NCI-H2107 (cell line): ENCODE measurements at places on chromosomes 11 and 22.
A peak's percentile ranks its signal among the peaks of the same experiment; 100 is the strongest.

GRCh38 chr11:1983601-1983961 is 14.1 kb downstream of the H19 start:
- no peak for DNase-seq

DNA sequence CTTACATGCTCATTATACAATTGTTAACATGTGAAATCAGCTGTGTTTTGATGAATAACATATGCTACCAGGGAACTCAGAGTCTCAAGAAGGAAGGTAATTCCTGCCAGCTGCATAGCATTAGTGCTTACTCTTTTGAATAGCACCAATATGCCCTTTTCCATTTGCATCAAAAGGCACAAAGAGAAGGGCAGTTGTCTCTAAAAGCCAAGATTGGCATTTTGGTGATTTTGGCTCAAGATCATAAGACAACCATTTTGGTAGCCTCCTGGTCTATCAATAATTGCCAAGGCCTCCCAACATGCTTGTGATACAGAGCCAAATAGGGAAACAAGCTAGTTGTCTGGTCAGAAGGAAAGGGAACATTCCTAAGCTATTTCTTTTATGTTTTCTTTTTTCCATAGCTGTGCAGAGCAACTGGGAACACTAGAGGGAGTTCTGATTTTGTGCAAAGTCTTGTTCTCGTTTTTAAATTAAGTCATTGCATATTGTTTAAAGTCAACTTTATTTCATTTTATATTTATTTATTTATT is 416.7 kb upstream of the CHORDC1 start:
- no peak for DNase-seq

DNA sequence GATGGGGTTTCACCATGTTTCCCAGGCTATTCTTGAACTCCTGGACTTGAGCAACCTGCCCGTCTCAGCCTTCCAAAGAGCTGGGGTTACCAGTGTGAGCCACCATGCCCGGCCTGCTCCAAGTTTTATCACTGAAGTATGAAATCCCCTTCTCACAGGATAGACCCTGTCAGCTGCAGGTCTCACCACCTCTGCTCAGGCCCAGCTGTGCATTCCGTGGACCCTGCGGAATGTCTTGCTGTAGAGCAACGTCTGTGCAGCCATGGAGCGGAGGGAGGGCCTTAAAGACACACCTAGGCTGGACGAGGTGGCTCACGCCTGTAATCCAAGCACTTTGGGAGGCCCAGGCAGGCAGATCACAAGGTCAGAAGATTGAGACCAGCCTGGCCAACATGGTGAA is 625.4 kb downstream of the BRD1 start:
- DNase-seq = no peak

DNA sequence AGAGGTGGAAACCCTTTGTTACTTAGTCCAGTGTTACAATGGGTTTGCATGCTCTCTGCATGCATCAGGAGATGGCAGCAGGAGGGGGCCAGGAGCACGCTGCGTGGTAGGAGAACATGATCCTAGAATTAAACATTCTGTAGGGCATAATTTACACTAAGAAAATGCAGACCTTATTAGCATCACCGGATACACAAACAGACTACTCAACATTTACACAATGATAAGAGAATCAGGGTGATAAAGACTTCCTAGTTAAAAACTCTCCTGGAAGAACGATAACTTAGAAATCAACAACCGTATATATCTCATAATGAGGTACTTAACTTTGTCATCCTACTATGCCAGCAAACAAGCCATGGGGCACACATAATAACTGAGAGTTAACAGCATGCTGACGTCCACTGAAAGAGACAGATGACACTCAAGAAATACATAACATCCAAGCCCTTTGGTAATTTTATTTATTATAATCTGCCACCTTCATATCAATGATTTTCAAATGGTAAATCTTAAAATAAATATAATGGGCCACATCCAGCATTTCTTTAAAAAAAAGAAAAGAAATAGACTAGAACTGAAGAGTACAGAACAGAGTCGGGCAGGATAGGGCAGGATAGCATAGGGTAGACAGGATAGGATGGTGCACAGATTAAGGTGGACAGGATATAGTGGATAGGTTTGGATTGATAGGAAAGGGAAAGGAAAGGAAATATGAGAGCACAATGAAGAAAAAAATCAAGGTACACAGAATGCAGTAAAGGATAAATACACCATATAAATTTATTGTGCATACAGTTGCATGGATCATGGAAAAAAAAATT is 27.5 kb downstream of the CADM1 start:
- DNase-seq = no peak

- no peak for DNase-seq
Measured at GRCh38 chr11:35029979-35030682, 108.8 kb upstream of the CD44 start.

DNA sequence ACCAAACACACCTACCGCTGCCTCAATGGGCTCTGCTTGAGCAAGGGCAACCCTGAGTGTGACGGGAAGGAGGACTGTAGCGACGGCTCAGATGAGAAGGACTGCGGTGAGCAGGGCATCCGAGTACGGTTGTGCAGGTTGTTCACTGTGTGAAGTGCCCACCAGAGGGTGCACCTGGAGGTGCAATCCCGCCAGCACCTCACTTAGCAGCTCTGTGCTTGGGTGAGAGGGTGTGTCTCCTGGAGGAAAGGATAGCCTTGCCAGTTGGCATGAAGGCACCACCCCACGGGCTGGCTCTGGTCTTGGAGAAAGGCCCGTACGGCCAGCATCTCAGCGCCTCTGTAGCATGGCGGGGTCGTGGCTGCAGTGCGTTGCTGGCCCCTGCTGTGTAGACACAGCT is 39.4 kb downstream of the ST14 start:
- DNase-seq = no peak

DNA sequence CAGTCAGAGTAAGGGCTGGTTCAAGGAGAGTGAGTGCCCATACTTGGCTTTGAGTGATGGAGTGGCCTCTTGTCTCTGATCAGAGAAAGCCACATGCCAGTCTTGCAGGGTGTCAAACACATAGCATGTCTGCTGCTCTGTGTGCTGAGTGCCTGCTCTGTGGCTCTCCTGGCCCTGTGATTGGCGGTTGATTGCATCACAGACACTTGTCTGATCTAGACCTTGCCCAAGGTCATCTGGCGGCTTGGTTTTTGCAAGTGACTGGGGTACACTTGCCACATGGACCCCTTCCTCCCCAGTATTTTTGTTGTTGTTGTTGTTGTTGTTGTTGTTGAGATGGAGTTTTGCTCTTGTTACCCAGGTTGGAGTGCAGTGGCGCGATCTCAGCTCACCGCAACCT is 10.3 kb downstream of the OSBP2 start:
- no peak for DNase-seq

DNA sequence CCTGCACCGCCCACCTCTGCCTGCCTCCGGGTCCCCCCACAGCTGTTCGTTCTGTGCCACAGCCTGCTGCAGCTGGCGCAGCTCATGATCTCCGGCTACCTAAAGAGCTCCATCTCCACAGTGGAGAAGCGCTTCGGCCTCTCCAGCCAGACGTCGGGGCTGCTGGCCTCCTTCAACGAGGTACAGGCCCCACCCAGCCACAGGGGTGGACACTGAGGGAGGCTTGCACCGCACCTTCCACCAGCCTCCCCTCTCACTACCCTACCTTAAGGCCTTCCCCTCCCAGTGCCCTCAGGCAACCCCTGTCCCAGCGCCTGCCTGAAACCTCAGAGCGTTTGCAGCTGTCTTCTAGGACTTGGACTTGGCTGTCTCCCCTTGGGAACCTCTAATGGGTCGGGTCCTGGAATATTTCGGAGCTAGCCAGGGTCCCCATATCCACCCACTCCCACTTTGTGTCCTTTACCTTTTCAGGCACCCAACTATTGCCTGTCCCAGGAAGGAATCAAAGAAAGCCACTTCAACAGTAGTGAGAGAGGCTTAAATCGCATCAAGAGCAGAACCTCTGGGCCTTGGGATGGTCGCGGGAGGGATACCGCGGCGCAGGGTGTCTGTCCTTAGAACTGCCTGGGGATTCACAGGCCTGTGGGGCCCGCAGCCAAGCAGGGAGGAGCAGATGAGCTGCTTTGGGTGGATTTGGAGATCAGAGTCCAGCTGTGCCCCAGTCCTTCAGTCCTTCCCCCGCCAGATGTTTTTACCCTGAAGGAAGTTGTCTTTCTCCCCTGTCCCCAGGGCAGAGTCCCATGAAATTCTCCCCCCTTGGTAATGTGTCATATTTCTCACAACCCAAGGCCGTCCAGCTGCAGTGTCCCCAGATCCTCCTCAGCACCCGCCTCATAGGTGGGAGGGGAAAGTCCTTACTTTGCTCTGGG is 13.3 kb downstream of the SLCO2B1 start:
- no peak for DNase-seq

- DNase-seq = no peak
Measured at GRCh38 chr11:532527-532985, 2.8 kb downstream of the HRAS start.

GRCh38 chr22:37681556-37682049 is 4.5 kb upstream of the NOL12 start:
- DNase-seq = no peak

GRCh38 chr11:64652586-64653387 is 61.8 kb downstream of the SLC22A12 start:
- DNase-seq = peak; percentile 44

- no peak for DNase-seq
Measured at GRCh38 chr11:94708642-94709041, 59.5 kb upstream of the AMOTL1 start.

- no peak for DNase-seq
Measured at GRCh38 chr11:111001081-111001430, 244.5 kb upstream of the POU2AF2 start.

GRCh38 chr22:42644422-42645340 is 4.3 kb upstream of the ATP5MGL start:
- DNase-seq = no peak

DNA sequence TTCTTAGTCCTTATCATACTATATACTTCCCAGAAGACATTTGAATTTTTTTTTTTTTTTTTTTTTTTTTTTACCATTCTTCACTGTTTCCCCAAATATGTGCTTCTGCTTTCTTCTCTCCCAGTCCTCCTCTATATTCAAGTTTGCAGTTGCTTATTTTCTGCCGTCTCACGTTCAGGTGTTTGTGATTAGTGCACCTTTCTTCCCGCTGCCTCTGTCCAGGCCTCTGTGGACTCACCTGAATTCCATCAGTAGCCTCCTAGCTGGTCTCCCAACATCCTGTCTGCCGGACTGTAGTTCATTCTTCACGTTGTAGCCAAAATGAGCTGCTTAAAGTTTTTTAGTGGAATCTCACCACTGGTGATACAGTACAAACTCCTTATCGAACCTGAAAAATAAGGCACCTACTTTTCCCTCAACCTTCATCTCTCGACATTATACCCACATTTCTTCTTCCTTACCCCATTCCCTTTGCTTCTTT is 795 bp upstream of the MSANTD4 start:
- no peak for DNase-seq

- DNase-seq = no peak
Measured at GRCh38 chr22:49867303-49868265, 13.9 kb downstream of the ZBED4 start.

GRCh38 chr22:20625270-20625669 is 117.9 kb downstream of the MED15 start:
- no peak for DNase-seq

DNA sequence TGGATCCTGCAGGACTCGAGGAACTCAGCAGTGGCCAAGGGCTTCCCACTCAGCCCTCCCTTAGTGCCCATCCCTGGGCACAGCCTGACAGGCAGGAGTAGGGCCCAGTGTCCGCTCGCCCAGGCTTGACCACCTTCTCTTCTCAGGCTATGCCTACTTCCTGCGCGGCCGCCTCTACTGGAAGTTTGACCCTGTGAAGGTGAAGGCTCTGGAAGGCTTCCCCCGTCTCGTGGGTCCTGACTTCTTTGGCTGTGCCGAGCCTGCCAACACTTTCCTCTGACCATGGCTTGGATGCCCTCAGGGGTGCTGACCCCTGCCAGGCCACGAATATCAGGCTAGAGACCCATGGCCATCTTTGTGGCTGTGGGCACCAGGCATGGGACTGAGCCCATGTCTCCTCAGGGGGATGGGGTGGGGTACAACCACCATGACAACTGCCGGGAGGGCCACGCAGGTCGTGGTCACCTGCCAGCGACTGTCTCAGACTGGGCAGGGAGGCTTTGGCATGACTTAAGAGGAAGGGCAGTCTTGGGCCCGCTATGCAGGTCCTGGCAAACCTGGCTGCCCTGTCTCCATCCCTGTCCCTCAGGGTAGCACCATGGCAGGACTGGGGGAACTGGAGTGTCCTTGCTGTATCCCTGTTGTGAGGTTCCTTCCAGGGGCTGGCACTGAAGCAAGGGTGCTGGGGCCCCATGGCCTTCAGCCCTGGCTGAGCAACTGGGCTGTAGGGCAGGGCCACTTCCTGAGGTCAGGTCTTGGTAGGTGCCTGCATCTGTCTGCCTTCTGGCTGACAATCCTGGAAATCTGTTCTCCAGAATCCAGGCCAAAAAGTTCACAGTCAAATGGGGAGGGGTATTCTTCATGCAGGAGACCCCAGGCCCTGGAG is 3.3 kb upstream of the SMARCB1 start:
- no peak for DNase-seq

DNA sequence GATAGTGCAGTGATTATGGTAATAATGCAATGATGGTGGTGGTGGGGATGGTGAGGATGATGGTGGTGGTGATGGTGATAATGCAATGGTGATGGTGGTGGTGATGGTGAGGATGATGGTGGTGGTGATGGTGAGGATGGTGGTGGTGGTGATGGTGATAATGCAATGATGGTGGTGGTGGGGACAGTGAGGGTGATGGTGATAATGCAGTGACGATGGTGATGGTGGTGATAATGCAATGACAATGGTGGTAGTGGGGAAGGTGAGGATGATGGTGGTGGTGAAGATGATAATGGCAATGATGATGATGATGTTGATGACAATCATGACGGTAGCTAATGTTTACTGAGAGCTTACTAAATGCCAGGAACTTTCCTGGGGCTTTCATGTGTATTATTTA is 79.6 kb upstream of the MYOD1 start:
- DNase-seq = no peak

- no peak for DNase-seq
Measured at GRCh38 chr11:126956635-126957034, 43.9 kb downstream of the KIRREL3 start.

DNA sequence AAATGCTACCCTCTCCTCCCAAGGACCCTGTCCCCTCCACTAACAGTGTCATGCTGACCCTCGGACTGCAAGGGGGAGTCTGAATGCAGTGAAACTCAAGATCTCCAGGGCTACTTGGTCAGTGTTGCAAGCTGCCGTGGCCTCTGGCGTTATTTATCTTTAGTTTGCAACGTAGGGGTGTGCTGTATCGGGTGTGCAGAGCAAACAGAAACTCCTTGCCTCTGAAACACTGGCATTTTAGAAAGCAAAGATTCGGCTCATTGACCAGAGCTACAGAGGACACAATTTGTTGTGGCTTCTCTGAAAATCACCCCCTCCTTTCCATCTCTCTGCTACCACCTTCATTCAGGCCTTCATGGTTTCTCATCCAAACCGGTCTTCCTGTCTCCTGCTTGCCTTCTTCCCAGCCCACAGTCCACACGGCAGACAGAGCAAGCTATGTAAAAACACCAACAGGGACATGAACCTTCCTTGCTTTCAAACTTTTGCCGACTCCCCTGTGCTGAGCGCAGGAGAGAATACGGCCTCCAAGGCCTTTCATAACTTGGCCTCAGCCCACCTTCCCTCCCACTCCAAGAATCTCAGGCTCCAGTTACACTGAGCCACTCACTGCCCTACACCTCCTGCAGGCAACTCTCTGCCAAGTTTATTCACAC is 14.9 kb downstream of the FZD4 start:
- DNase-seq = no peak

- peak; percentile 80 for DNase-seq
Measured at GRCh38 chr11:119832202-119832935, 103.4 kb upstream of the NECTIN1 start.

GRCh38 chr22:49016909-49017481 is 810.7 kb downstream of the BRD1 start:
- no peak for DNase-seq
